ENCODE measurements at places on chromosomes 3 and 15. TPM values are rescaled to one million over a fixed set of nuclear protein-coding genes. Genes with fewer than 3 reads are reported as not detected.

MUSTN1 gene
- total RNA-seq = 0.79 TPM

CPB1 gene
- not detected for total RNA-seq

ANKRD63 gene
- not detected for total RNA-seq

SATB1 gene
- total RNA-seq = 2.1 TPM

PLA2G4E gene
- 5.1 TPM for total RNA-seq

CYP1A2 gene
- total RNA-seq = not detected

DAZL gene
- total RNA-seq = not detected

SUCLG2 gene
- 55.6 TPM for total RNA-seq

CCDC33 gene
- total RNA-seq = not detected

TNNC1 gene
- total RNA-seq = 0.23 TPM

PAK6 gene
- 39.2 TPM for total RNA-seq

MAP6D1 gene
- 4.2 TPM for total RNA-seq

CCR1 gene
- not detected for total RNA-seq

FETUB gene
- 2.8 TPM for total RNA-seq

PEX5L gene
- total RNA-seq = 0.07 TPM

COL6A5 gene
- not detected for total RNA-seq

CCDC13 gene
- 0.35 TPM for total RNA-seq

CD200R1 gene
- not detected for total RNA-seq

CKMT1A gene
- 195 TPM for total RNA-seq

USF3 gene
- 9.0 TPM for total RNA-seq

NR1I2 gene
- total RNA-seq = not detected

GOLGA8T gene
- total RNA-seq = not detected

LRRC34 gene
- total RNA-seq = 0.85 TPM

KBTBD13 gene
- not detected for total RNA-seq

DPPA2 gene
- not detected for total RNA-seq

CACNA2D3 gene
- 0.14 TPM for total RNA-seq

APOD gene
- total RNA-seq = 5.6 TPM

FANCD2OS gene
- total RNA-seq = 2.3 TPM

ITIH1 gene
- not detected for total RNA-seq

GUCA1C gene
- not detected for total RNA-seq

SLC24A5 gene
- total RNA-seq = not detected

GP5 gene
- not detected for total RNA-seq

FBLN2 gene
- 3.7 TPM for total RNA-seq

DIS3L gene
- 14.5 TPM for total RNA-seq

PLSCR5 gene
- not detected for total RNA-seq

ACTC1 gene
- total RNA-seq = not detected

FAH gene
- 34.1 TPM for total RNA-seq

SLC6A1 gene
- not detected for total RNA-seq

MCTP2 gene
- total RNA-seq = 11.6 TPM

CPLX3 gene
- total RNA-seq = not detected

ACKR4 gene
- 0.19 TPM for total RNA-seq

SLC12A1 gene
- total RNA-seq = not detected

NPAP1 gene
- not detected for total RNA-seq

LNP1 gene
- total RNA-seq = 3.1 TPM

GPR15 gene
- not detected for total RNA-seq
